ENCODE measurements at places on chromosomes 4 and X.

GRCh38 chrX:111262086-111262485 is 8.2 kb downstream of the CAPN6 start:
- no peak overlapping the region for H3K27ac ChIP-seq
- no peaks in the 10 kb centered on the region for H3K36me3 ChIP-seq
- H3K4me1 ChIP-seq = no peaks in the 10 kb centered on the region
- no peak overlapping the region for H3K4me3 ChIP-seq
- no peaks in the 10 kb centered on the region for H3K27me3 ChIP-seq

GRCh38 chrX:113726466-113726865 is 857.4 kb upstream of the HTR2C start:
- DNase-seq = no peak
- H3K27me3 ChIP-seq = no peaks in the 10 kb centered on the region
- H3K4me3 ChIP-seq = no peak overlapping the region

GRCh38 chrX:69616457-69617203 is 717 bp downstream of the EDA start:
- H3K4me3 ChIP-seq = peak overlapping the region; percentile 70
- no peaks in the 10 kb centered on the region for H3K36me3 ChIP-seq
- H3K27ac ChIP-seq = no peak overlapping the region
- DNase-seq = peak; percentile 6

DNA sequence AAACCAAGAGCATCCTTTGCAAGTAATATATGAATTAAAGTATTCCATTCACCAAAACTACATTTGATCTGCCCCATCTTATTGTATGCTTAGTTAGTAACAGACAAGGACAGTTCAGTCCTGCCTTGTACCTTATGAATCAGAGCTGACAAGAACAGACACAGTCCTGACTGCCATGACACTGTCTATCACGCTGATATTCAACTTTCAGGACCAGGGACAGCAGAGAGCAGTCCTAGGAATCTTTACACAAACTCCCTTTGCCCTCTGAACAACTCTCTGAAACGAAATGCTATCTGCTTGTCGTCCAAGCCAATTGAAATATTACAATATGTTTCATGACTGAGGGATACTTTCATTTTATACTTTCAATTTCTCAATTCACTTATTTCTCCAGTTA is 268.6 kb upstream of the VCX start:
- no peaks in the 10 kb centered on the region for H3K36me3 ChIP-seq
- no peaks in the 10 kb centered on the region for H3K4me1 ChIP-seq
- no peak overlapping the region for H3K27ac ChIP-seq
- no peak overlapping the region for H3K4me3 ChIP-seq
- H3K27me3 ChIP-seq = no peaks in the 10 kb centered on the region

DNA sequence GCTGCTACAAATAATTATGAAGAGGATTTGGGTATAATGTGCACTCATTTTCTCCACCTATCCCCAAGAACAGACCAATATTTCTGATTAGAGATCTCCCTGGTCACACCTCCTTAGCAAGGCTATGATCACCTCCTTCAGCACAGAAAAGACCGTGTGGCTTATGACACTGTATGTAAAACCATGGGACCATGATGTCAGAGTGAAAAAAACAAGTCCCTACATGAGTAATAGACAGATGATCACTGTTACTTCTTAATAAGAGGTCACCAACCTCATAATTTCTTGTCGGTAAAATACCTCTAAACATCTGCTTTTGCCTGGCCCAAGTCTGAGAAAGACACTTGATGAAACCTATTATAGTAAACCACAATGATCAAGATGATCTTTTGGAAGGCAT is 330.6 kb upstream of the F9 start:
- no peak overlapping the region for H3K4me3 ChIP-seq
- no peak overlapping the region for H3K27ac ChIP-seq
- no peak for DNase-seq
- H3K27me3 ChIP-seq = no peaks in the 10 kb centered on the region
- peaks cover 3% of the 10 kb centered on the region for H3K4me1 ChIP-seq
- H3K36me3 ChIP-seq = no peaks in the 10 kb centered on the region

GRCh38 chr4:48042979-48043461 is 26.4 kb downstream of the NIPAL1 start:
- no peak overlapping the region for H3K27ac ChIP-seq
- no peak for DNase-seq
- H3K4me1 ChIP-seq = peaks cover 3% of the 10 kb centered on the region

GRCh38 chrX:57930051-57930450 is 19.8 kb upstream of the ZXDA start:
- H3K36me3 ChIP-seq = no peaks in the 10 kb centered on the region
- H3K27me3 ChIP-seq = peaks cover 6% of the 10 kb centered on the region
- H3K4me1 ChIP-seq = no peaks in the 10 kb centered on the region
- no peak overlapping the region for H3K4me3 ChIP-seq
- no peak overlapping the region for H3K27ac ChIP-seq

- H3K36me3 ChIP-seq = no peaks in the 10 kb centered on the region
- H3K4me1 ChIP-seq = no peaks in the 10 kb centered on the region
- no peak for DNase-seq
- no peaks in the 10 kb centered on the region for H3K27me3 ChIP-seq
- H3K27ac ChIP-seq = no peak overlapping the region
- no peak overlapping the region for H3K4me3 ChIP-seq
These were observed 71.7 kb upstream of the NOCT start for GRCh38 chr4:138943893-138944292.

- no peak for DNase-seq
- no peaks in the 10 kb centered on the region for H3K4me1 ChIP-seq
- no peaks in the 10 kb centered on the region for H3K36me3 ChIP-seq
- H3K27ac ChIP-seq = no peak overlapping the region
- H3K4me3 ChIP-seq = no peak overlapping the region
These were observed 119.5 kb downstream of the GLRA3 start for GRCh38 chr4:174709526-174709925.

DNA sequence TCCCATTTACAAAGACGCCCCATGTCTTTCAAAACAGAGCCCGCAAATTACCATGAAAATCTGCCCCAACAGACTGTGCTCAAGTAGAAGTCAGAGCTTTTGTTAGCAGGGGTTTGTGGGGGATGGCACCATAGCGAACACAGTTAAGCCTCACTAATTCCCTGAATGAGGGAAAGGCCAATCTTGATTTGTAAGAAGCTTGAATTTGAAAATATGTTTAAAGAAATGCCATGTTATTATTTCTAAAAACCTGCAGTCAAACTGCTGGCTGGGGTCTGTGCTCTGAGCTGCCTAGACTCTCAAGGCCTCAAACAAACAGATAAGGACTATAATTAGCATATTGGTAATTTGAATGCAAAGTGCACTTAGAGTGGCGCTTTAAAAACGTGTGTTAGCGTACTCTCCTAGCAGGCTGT is 9.4 kb upstream of the PAK3 start:
- H3K27ac ChIP-seq = no peak overlapping the region
- no peak overlapping the region for H3K4me3 ChIP-seq
- no peaks in the 10 kb centered on the region for H3K27me3 ChIP-seq
- no peaks in the 10 kb centered on the region for H3K4me1 ChIP-seq

GRCh38 chr4:84690481-84690880 is 107.6 kb downstream of the CDS1 start:
- no peaks in the 10 kb centered on the region for H3K4me1 ChIP-seq
- H3K27me3 ChIP-seq = no peaks in the 10 kb centered on the region
- H3K27ac ChIP-seq = no peak overlapping the region
- no peak overlapping the region for H3K4me3 ChIP-seq

DNA sequence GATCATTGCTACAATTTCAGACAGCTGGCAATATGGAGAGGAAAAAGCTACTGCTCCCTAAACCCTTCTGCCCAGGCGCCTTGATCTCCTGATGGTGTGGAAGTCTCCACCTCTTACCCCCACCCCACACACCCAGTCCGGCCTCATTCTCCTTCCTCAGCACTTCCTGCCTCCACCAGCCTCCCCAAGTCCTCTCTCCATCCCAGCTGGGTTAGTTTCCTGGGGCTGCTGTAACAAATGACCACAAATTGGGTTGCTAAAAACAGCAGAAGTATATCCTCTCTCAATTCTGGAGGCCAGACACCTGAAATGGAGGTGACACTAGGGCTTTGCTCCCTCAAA is 1.1 kb upstream of the CCNQ start:
- no peaks in the 10 kb centered on the region for H3K27me3 ChIP-seq
- H3K4me1 ChIP-seq = peaks cover 21% of the 10 kb centered on the region
- no peak for DNase-seq
- peak overlapping the region; percentile 69 for H3K4me3 ChIP-seq
- H3K27ac ChIP-seq = no peak overlapping the region

DNA sequence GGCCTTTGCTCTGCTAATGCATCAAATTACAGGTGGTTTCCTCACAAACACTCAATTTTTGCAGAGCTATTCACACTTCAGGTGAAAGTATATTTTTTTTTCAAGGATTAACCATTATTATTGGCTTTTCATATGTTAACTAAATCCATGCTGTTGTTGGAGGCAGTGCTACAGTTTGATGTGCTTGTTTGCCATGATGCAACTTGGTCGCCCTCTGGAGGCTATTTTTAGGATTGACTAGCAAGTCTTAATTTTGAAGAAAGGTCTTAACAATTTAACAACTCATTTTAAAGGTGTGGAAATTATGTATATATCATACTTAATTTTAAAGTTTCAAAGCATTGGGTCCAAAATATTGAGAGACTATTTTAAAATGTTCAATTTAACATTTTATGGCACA is 168.8 kb upstream of the FAM47A start:
- peak; percentile 6 for DNase-seq
- no peaks in the 10 kb centered on the region for H3K36me3 ChIP-seq
- no peaks in the 10 kb centered on the region for H3K27me3 ChIP-seq
- no peak overlapping the region for H3K27ac ChIP-seq
- H3K4me3 ChIP-seq = no peak overlapping the region

GRCh38 chr4:80446664-80447063 is 111.1 kb downstream of the CFAP299 start:
- H3K27me3 ChIP-seq = no peaks in the 10 kb centered on the region
- H3K4me1 ChIP-seq = no peaks in the 10 kb centered on the region
- H3K4me3 ChIP-seq = no peak overlapping the region
- H3K27ac ChIP-seq = no peak overlapping the region
- H3K36me3 ChIP-seq = no peaks in the 10 kb centered on the region

DNA sequence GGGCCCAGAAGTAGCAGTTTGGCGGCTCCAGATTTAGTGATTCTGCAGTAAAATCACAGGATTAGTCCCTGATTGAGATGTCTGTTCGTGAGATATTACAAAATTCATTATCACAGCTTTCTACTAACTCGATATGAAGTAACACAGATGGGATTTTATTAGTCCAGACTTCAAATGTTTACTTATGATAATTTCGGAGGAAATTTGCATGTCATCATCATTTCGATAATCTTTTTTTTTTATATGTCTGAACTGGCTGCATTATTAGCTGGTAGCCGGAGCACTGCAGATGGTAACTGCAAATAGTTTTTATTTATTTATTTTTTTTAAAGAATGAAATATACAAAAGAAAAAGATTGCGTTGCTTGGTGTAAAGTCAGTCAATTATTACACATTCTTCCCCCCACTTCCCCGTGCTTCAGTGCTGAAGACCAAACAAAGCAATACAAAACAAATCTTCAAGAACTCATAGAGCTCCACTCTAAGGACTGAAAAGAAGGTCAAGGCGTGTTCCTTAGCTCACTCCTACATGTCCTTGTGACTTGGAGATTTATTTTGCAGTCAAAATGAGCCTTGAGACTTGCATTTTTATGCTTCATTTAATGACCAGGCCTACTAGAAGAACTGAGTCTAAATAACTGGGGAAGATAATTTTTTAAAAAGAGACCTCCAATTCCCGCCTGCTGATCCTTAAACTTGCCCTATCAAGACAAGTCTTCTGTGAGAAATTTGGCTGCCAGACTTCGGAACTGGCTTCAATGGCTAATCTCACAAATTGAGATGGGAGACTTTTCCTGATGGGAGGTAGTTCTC is 11.7 kb upstream of the PITX2 start:
- H3K4me3 ChIP-seq = no peak overlapping the region
- no peaks in the 10 kb centered on the region for H3K36me3 ChIP-seq
- peaks cover 67% of the 10 kb centered on the region for H3K27me3 ChIP-seq
- DNase-seq = no peak
- H3K4me1 ChIP-seq = peaks cover 19% of the 10 kb centered on the region

DNA sequence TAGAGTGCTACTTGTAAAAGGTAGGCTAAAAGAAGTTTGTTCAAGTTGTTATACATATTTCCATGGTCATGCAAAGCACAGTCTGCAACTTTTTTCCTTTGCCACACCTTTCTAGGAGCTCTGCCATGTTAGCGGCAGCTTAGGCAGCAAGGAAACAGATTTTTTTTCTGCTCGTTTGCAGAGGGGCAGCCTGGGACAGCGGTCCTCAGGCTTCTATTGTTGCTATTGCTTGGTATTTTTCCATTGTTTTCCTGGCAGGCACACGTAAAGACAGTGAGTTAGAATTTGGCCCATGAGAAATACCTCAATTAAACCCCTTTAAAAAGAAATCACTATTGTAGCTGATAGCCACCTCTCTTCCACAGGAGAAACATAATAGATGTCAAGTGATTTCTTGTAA is 391.4 kb downstream of the SH2D1A start:
- H3K27ac ChIP-seq = no peak overlapping the region
- DNase-seq = no peak
- no peaks in the 10 kb centered on the region for H3K36me3 ChIP-seq
- no peak overlapping the region for H3K4me3 ChIP-seq

Measured in heart right ventricle (tissue), 16 donors.